ENCODE measurements at places on chromosomes 7 and 10.

DNA sequence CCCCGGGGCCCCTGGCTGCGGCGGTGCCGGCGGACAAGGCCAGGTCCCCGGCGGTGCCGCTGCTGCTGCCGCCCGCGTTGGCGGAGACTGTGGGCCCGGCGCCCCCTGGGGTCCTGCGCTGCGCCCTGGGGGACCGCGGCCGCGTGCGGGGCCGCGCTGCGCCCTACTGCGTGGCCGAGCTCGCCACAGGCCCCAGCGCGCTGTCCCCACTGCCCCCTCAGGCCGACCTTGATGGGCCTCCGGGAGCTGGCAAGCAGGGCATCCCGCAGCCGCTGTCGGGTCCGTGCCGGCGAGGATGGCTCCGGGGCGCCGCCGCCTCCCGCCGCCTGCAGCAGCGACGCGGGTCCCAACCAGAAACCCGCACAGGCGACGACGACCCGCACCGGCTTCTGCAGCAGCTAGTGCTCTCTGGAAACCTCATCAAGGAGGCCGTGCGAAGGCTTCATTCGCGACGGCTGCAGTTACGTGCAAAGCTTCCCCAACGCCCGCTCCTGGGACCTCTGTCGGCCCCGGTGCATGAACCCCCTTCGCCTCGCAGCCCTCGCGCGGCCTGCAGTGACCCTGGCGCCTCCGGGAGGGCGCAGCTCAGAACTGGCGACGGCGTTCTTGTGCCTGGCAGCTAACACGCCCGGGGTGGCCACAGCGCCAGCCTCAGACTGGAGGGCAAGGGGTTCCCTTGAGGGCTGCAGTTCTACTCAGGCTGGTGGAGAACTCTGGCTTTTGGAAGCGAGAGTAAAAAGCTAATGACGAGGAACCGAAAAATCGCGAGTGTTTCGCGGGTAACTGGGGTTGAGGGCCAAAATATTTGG is 804 bp downstream of the FRAT1 start:
- peak; percentile 65 for DNase-seq

- DNase-seq: no peak
Observed at GRCh38 chr10:133372507-133372906, 647 bp downstream of the ECHS1 start.

DNA sequence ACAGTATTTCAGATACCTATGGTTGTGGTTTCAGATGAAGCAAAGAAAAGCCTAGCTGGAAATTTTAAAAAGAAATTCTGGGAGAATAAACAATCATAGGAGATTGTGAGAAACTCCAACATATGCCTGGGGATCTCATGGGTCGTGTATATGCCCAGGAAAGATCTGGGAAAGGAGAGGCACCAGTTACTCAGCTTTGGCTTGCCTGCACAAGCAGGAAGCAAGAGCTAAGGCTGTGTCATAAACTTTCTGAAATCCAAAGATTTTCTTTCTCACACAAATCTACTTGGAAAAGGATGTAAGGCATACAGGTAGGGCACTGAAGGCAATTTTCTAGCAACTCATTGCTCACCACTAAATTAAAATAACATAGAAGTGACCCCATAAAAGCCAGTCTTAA is 373.6 kb downstream of the CDC14C start:
- DNase-seq: no peak

DNA sequence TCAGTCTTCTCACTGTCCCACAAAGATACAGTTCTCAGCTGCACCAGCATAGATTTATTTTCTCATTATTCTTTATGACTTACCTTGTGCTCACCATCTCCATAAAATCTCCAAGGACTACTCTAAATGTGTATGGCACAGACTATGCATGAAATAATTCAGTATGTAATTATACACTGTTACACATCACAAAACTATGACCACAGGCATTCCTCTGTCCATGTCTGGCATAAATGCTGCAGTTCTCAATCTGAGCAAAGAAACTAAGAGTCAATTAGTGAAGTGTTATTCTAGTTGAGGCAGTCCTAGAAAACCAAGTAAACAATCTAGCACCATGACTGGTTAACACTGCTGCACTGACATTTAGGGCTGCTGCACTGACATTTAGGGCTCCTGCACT is 2.7 kb downstream of the CYCS start:
- DNase-seq: no peak

DNA sequence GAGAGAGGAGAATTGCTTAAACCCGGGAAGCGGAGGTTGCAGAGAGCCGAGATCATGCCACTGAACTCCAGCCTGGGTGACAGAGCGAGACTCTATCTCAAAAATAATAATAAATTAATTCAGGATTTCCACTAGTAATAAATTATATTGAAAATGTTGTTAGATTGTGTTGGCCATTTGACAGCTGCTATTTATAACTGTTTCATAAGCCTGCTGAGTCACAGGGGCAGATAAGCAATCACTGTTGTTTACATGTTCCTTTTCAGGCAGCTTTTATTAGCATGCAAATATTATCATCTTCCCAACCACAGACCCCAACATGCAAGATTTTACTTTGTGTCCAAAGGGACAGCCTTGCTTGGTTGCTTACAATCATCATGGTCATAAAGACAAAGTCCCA is 49.5 kb upstream of the ZNF138 start:
- DNase-seq: peak; percentile 13

- no peak for DNase-seq
Observed at GRCh38 chr7:150585199-150585598, 18.0 kb downstream of the GIMAP4 start.

- no peak for DNase-seq
Observed at GRCh38 chr10:33032654-33033151, 74.7 kb upstream of the ITGB1 start.

DNA sequence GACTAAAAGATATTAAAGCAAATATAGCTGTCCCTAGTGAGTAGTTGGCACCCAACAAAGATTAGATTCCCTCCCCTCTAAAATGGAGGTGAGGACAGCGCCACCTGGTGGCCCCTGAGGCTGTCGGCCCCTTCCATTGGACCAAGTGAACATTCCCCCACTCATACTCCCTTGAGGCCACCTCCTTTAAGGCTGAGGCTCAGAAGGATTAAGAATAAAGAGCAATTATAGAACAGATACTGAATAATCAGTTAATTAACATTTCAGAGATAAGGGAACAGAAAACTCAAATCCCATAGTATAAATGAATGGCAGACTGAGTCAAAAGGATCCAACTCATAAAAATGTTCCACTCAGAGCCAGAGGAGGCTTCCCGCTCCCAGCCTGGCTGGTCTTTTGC is 130.4 kb upstream of the GHITM start:
- DNase-seq: no peak

DNA sequence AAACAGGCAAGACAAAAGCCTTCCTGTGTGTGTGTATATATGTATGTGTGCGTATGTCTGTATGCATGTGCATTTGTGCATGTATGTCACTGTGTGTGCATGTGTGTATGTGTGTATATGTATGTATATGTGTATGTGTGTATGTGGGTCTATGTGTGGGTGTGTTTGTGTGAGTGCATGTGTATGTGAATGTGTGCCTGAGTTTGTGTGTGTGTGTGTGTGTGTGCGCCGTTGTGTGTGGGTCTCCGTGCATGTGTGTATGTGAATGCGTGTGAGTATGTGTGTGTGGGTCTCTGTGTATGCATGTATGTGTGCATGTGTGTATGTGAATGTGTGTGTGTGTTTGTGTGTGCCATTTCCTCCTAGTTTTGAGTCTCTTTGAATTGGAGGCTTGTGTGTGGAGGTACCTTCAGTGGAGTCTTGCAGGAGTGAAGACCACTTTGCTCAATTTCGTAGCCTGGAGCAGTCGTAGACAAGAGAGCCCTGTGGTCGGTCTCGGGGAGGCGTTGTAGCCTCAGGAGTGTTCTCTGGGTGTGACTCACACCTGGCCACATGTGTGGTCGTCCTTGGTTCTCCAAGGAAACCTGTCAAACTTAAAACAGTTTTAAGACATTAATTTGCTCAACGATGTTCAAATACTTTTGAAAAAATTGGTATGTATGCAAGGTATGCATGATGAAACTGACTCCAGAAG is 28.1 kb downstream of the INPP5A start:
- DNase-seq: no peak
